Small intestine (tissue), 16 donors: ENCODE measurements at places on chromosomes 1 and 21. TPM values are rescaled to one million over a fixed set of nuclear protein-coding genes. Genes with fewer than 3 reads are reported as not detected.

Gene FCRLB
- polyA plus RNA-seq = 0.34 TPM

Gene FNDC5
- polyA plus RNA-seq = 1.1 TPM

Gene DNALI1
- 30.0 TPM for polyA plus RNA-seq

Gene VCAM1
- polyA plus RNA-seq = 0.22 TPM

Gene AMPD1
- 8.4 TPM for polyA plus RNA-seq

Gene KRTAP12-2
- not detected for polyA plus RNA-seq

Gene NR0B2
- 366 TPM for polyA plus RNA-seq

Gene FCRL5
- 0.22 TPM for polyA plus RNA-seq

Gene CLDN17
- not detected for polyA plus RNA-seq

Gene DSCAM
- polyA plus RNA-seq = 0.13 TPM

Gene NKAIN1
- polyA plus RNA-seq = not detected

Gene FCRL3
- polyA plus RNA-seq = 0.21 TPM

Gene DDAH1
- 47.8 TPM for polyA plus RNA-seq

Gene LYPD8
- polyA plus RNA-seq = 3.4 TPM

DNA sequence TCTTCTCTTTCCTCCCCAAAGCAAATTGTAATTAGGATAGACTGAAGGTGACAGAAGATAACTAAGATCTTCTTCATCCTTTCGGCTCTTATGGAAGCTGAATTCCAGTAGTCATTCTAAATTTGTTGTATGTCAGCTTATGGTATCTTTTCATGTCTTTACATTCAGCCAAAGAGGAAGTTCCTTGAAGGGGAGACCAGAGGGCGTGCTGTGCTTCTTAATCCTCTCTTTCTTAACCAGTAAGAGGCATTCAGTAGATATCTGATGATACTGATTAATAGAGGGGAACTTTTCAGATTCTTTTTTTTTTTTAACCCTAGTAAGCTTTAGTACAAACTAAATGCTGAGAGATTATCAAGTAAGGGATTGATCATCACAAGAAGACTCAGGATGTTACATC, 102.3 kb downstream of the OSBPL9 start:
- DNase-seq = no peak

- no peak for DNase-seq
Observed at GRCh38 chr1:219373616-219373935, 199.9 kb downstream of the LYPLAL1 start.

- no peak for DNase-seq
Observed at GRCh38 chr1:98688110-98688739, 26.7 kb downstream of the SNX7 start.

- DNase-seq = no peak
Observed at GRCh38 chr21:16388911-16389560, 659.3 kb downstream of the USP25 start.

DNA sequence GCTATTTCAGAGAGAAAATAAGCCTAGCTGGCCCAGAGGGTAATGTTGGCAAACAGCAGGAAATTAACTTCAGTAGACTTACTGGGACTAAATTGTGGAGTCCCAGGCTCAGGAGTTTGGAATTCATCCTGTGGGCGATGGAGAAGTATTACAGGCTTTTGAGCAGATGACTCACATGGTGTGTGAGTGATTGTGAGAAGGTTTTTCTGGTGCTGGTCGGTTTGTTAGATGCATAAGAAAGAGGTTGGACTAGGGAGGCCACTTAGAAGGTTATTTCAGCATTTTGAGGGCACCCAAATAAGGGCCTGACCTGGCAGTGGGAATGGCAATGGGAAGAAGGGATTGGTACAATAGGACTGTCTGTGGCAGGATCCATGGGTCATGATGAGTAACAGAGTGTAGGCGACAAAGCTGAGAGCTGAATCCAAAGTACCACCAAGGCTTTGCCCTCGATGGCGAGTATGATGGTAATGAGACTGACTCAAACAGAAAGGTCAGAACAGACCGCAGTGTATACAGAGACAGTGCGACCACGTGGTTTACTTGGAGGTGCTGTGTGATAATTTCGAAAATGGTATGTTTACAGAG, 69.2 kb upstream of the KIF26B start:
- DNase-seq = no peak

DNA sequence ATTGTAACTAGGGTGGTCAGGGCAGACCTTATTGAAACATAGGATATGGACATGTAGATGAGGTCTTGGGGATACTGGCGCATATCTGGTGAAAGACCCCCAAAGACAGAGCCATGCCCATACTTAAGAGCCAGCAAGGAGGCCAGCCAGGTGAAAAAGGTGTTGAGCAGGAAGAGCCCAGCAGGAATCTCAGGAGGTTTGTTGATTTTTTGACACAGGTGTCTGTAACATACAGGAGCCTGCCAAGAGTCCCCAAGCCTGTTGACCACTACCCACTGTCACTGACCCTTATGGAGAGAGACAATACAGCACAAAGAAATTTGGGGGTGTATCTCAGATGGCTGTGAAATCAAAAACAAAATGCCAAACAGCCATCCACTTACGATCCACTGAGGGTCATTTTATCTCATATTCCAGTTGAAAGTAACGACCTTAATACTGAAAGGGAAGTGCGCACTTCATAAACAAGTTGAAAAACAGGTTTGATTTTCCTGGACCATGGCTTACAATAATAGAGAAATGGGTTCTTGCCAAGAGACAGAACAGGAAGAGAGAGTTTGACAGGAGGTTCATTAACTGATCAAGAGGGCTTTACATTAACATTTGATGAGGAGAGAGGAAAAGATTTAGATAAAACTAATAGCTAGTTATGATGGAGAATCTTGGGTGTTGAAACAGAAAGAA, 163.6 kb downstream of the GLUL start:
- peak; percentile 14 for DNase-seq

- peak; percentile 64 for DNase-seq
Observed at GRCh38 chr1:176559878-176560277, 96.9 kb downstream of the PAPPA2 start.

- no peak for DNase-seq
Observed at GRCh38 chr1:112318698-112319370, 77.2 kb upstream of the CTTNBP2NL start.

DNA sequence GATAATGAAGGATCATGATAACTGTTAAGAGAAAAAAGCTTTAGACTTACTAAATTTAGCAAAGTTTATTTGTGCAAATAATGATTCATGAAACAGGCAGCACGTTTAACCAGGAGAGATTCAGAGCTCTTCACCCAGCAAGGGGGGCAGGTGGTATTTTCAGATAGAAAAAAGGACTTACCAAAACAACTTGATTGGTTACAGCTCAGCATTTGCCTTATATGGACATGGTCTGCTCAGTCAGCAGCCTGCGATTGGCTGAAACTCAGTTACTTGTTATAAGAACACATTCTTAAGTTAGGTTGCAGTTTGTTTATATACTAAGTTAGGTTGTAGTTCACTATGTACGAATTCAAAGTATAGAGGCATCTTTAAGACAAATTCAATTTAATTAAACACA, 165.6 kb downstream of the DUSP10 start:
- DNase-seq = no peak

- no peak for DNase-seq
Observed at GRCh38 chr1:110672753-110673108, 2.0 kb downstream of the KCNA3 start.

GRCh38 chr1:175197531-175197930, 5.0 kb upstream of the KIAA0040 start:
- DNase-seq = no peak

GRCh38 chr1:36269408-36269838, 36.7 kb upstream of the SH3D21 start:
- DNase-seq = no peak

DNA sequence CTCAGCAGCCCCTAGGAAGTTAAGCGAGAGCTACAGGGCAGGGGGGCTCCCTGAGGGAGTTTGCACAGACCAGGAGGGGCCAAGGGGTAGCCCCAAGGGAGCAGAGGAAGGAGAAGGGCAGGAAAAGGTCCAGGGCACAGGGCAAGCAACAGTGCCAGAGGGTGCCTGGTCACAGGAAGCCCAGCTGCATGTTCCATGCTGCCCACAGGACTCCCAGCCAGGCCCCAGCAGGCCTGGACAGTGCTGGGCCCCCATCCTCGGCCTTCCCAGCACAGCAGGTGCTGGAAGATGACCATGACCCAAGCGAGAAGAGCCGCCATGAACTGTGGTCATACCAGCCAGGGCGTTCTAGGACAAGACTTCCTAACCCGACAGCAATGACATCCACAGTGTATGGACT, 11.0 kb downstream of the KLHL21 start:
- DNase-seq = no peak

- DNase-seq = no peak
Observed at GRCh38 chr1:175409938-175410337, 217.4 kb upstream of the KIAA0040 start.

- no peak for DNase-seq
Observed at GRCh38 chr21:33075128-33075527, 5.2 kb downstream of the OLIG1 start.

GRCh38 chr1:54519709-54520108, 28.3 kb upstream of the ACOT11 start:
- DNase-seq = peak; percentile 26

DNA sequence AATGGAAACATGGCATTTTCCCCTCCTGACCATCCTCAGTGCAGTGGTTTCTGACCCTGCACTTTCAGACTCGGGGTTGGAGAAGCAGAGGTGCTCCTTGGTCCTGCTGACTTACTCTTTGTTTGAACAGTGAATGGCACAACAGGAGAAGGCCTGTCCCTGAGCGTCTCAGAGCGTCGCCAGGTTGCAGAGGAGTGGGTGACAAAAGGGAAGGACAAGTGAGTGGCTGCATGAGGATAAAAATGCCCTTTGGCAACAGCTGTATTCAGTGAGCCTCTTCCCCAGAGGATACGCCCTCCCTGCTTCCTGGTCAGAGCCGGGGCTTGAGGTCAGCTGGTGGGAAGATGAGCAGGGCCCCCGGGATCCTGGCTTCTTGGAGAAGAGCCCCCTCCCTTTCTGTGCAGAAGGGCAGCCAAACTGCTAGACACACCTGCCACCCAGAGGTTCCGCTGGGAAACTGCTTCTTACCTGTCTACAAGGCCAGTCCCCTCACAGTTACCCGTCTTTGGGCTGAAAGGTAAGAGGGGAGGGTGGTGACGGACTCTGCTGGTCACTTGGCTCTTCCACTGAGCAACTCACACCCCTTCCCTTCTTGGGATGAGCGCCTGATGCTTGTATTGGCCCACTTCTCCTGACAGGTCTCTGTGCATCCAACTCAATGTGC, 16.6 kb downstream of the NPL start:
- no peak for DNase-seq

- DNase-seq = no peak
Observed at GRCh38 chr1:186609183-186609582, 71.0 kb downstream of the PTGS2 start.

GRCh38 chr1:47785561-47786271, 211.5 kb downstream of the TRABD2B start:
- DNase-seq = peak; percentile 32

GRCh38 chr1:58883888-58884482, 100.1 kb upstream of the JUN start:
- DNase-seq = no peak

DNA sequence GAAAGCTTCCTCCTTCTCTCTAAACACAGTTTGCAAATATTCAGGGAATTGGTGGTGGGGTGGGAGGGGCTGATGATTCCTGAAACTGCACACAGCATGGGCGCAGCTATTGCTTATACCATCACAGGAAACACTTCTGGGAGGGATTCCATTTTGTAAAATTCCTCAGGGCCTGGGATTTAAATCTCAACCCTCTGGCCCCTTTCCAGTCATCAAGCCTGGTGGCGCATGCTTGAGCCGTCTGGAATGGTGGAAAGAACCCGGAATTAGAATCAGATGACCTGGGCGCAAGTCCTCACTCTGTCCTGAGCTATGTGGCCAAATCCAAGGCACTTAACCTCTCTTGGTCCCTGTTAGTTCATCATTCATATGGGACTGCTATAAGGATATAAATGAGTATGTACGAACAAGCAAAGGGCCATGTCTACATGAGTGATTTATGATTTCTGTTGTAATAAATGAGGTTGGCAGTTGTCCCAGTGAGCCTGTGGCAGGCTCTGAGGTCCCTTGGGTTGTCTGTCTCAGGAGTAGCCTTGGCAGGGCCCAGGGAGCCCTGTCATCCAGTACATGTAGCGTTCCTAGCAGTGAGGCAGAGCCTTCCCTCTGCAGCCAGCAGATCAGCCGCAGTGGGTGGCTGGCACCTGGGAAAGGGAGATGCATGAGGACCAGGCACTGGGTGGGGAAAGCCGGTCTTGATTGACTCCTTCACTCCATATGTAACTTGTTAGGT, 72.0 kb downstream of the MAN1C1 start:
- DNase-seq = peak; percentile 67

DNA sequence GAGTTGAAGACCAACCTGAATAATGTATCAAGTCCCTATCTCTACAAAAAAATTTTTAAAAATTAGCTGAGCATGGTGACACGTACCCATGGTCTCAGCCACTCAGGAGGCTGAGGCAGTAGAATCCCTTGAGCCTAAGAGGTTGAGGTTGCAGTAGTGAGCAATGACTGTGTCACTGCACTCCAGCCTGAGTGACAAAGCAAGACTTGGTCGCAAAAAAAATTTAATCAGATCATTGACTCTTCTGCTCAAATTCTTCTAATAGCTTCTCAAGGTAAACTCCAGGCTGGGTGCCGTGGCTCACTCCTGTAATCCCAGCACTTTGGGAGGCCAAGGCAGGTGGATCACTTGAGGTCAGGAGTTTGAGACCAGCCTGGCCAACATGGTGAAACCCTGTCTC, 85.9 kb upstream of the PUM1 start:
- no peak for DNase-seq

DNA sequence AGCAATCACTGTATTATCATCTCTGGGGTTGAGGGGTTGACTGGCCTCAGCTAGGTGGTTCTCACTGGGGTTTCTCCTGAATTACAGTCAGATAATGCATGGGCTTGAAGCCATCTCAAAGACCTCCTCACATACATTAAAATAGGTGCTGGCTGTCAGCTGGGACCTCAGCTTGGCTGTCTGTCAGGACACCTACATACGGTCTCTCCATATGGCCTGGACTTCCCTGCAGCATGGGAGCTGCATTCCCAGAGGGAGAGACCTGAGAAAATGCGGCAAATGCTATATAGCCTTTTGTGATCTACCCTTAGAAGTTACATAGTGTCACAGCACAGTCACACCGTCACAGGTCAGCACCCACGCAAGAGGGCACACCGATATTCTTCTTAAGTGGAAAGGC, 93.6 kb downstream of the TSEN15 start:
- DNase-seq = no peak

GRCh38 chr1:113871597-113872113, at the start of gene PTPN22:
Gene PTPN22, minus strand, starts transcription at chr1:113871712.
- peak; percentile 70 for DNase-seq

GRCh38 chr1:66176012-66176715, 357.8 kb upstream of the SGIP1 start:
- no peak for DNase-seq

DNA sequence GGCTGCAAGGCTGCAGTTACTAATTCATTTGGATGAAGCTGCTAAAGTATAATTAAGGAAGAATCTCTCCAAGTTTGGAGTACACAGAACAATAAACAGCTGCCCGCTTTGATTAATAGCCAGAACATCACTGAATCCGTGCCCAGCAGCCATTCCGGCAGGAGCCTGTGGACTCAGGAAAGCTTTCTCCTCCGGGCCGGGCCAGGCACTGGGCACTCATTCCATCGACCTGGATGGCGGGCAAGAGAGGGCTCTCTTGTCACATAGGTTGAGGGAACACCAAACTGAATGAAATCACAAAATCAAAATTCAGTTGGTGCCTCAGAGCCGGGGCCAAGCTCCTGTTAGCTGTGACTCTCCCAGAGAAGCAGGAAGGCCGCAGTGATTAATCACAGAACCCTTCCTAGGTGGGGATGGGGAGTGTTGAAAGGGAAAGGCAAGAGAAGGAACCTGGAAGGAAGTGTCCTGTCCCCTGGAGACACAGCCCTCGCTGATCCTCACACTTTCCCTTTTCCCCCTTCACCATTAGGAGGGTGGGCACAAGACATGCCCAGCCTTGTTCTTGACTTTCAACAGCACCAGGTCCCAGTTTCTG, 306.7 kb downstream of the NPHP4 start:
- DNase-seq = no peak

- DNase-seq = no peak
Observed at GRCh38 chr1:226640321-226641136, 92.0 kb downstream of the STUM start.
